NCI-H510A treated with DMSO at 0.1 percent for 48 hours (cell line): ENCODE measurements at places on chromosomes 5 and 9.

GRCh38 chr5:103207653-103208052 is 50.9 kb upstream of the MACIR start:
- no peak for DNase-seq

GRCh38 chr5:104372376-104372775 is 809.8 kb upstream of the NUDT12 start:
- DNase-seq = no peak

- no peak for DNase-seq
Measured at GRCh38 chr9:13267743-13268142, 11.7 kb downstream of the MPDZ start.

GRCh38 chr5:56983593-56984361 is 31.9 kb upstream of the MIER3 start:
- DNase-seq = no peak

- no peak for DNase-seq
Measured at GRCh38 chr5:178640331-178641045, 13.6 kb upstream of the CLK4 start.

GRCh38 chr5:160835818-160836528 is 16.0 kb downstream of the ATP10B start:
- no peak for DNase-seq

- DNase-seq = no peak
Measured at GRCh38 chr5:21219251-21219650, 1231.3 kb upstream of the CDH18 start.
